ENCODE measurements at places on chromosomes 5 and 9.

GRCh38 chr5:68137511-68138140 lies 77.9 kb upstream of the PIK3R1 start:
- DNase-seq: no peak

- DNase-seq: no peak
Observed at GRCh38 chr9:112224401-112225289, 49.5 kb upstream of the SUSD1 start.

DNA sequence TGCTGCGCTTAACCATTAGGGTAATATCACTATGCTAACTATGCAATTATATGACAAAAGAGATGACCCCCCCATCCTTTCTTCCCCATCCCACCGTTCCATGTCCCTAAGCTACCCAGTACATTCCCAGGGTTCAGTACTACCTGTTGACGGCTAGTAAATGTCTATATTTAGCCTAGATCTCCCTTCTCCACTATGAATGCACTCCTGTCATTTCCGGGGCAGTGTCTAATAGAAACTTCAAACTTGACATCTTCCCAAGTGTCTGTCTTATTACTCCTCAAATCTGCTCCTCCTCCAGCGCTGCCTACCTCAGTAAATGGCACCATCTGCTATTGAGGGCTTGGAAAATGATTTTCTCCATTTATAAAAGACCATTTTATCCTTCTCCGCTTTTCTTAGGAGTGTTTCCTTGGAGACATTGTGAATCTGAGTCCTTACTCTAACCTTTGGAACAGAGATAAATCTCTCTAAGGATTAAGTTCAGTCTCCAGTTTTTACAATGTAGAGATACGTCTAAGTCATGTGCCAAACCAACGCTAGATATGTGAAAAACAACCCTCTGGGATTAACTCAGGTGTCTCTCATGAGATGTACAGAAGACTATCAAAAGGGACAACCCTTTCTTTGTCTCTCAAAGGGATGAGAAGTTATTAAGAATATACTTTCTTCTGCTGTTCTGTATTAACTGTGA lies 114.9 kb downstream of the BNC2 start:
- no peak for DNase-seq

DNA sequence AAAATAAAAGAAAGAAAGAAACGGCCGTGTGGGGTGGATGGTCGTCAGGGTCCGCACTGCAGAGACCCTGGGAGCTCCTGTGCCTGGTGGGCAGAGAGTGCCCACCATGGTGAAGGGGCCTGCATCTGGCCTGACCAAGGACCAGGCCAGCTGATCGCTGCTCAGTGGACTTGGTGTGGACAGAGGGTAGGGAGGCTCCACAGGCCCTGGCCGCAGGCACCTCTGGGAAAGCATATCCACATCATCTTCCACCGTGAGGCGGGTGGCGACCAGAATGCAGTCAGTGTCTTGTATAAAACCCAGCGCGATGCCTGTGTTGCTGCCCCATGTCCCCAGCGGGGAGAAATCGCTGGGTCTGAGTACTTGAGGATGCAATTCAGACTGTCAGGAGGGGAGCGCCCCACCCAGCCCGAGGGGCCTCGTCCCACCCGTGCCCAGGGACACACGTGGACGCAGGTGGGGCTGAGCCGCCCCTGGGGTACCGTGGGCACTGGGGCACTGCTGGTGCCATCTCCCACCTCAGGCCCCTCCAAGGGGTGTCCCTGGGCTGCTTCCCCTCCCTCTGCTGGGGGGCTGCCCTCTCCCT lies 27.8 kb upstream of the SLC6A19 start:
- no peak for DNase-seq

DNA sequence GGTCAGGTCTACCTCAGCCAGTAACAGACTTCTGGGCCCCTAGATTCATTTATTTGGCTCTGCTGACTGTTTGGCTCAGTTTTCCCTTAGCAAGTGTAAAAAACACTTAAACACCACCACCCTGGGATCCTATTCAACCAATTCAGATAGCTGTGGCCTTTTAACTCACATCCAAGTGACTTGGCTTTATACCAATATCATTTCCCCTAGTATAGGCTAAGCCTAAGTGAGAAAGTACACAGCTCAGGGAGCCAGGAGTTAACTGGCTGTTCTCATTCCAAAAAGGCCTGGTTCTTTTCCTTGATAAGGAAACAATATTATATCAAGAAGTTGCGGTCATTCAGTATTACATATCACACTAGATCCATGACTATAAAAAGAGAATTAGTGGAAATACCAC lies 163.5 kb downstream of the ARL15 start:
- DNase-seq: peak; percentile 59

Measured in NCI-H1105 treated with DMSO at 0.1 percent for 48 hours (cell line).